ENCODE measurements at places on chromosomes 16 and 17.

DNA sequence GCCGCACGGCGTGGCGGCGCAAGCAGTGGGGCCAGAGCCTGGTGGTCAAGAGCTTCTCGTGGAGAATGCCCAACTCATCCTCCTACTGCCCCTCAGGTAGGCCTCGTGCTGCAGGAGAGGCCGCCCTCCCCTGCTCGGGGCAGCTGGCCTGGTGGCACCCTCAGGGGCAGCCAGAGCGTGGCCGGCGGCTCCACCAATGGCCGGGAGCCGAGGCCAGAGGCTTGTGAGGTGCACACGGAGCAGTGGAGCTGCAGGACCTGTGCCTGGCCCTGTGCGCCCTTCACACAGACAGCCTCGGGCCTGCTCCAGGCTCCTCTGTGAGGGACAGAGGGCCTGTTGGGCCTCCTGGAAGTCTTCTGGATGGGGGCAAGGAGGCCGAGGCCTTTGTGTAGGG lies 85.5 kb downstream of the NPIPB11 start:
- no peak for DNase-seq

GRCh38 chr16:67529582-67530012 lies 968 bp downstream of the RIPOR1 start:
- no peak for DNase-seq

DNA sequence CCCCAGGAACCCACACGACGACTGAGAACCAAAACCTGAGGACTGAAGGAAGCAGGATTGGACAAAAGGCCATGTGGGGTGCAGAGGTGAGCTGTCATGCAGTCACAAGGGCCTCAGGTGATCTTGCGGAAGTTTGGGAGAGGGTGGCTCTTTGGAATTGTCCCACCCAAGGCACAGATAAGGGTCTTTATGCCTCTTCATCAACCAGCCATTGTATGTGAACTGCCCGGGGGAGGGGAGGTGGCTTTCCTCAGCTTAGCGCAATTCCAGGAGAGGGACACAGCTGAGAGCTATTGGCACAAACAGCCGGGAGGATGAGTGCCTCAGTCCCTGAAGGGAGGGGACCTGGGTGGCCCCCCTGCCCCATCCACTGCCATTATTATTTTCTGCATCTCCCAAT lies 55.1 kb upstream of the PHOSPHO1 start:
- no peak for DNase-seq

GRCh38 chr16:16149710-16150116 lies 73.6 kb downstream of the ABCC6 start:
- DNase-seq: no peak

GRCh38 chr17:30084788-30085187 lies 31.8 kb upstream of the NSRP1 start:
- no peak for DNase-seq
